ENCODE measurements at places on chromosomes 1 and 21.

- DNase-seq, result no peak
These were observed 26.3 kb upstream of the GRHL3 start for GRCh38 chr1:24292887-24293286.

DNA sequence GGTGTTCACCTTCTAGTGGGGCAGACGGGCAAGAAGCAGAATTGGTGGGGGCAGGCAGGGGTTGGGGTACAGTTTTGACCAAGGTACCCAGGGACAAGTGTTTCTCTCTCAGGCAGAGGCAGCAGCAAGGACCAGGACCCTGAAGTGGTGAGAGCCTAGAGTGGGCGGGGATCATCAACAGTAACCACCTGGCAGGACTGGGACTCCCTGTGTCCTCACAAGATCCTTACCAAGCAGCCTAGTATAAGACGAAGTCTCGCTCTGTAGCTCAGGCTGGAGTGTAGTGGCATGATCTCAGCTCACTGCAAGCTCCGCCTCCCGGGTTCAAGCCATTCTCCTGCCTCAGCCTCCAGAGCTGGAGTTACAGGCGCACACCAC lies 3.2 kb upstream of the NADK start:
- no peak for DNase-seq

GRCh38 chr21:20045197-20045596 lies 953.0 kb upstream of the NCAM2 start:
- no peak for DNase-seq

- DNase-seq, result no peak
These were observed 31.4 kb downstream of the LY9 start for GRCh38 chr1:160827418-160827817.

DNA sequence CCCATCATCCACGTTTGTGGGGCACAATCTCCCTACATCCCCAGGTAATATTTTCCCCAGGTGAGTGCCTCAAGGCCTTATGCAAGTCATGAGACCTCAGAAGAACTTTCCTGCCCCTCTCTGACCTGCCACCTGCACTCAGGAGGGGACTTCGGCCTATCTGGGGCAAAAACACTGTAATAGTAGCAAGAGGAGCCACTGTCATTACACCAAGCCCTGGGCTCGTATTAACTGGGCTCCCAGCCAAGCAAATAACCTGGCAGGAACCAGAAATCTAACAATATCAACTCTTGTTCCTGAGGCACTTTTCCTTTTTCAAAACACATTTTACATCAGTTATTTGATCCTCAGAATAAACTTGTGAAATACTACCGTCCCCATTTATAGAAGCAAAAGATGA lies 30.9 kb downstream of the LAMB3 start:
- DNase-seq, result no peak

DNA sequence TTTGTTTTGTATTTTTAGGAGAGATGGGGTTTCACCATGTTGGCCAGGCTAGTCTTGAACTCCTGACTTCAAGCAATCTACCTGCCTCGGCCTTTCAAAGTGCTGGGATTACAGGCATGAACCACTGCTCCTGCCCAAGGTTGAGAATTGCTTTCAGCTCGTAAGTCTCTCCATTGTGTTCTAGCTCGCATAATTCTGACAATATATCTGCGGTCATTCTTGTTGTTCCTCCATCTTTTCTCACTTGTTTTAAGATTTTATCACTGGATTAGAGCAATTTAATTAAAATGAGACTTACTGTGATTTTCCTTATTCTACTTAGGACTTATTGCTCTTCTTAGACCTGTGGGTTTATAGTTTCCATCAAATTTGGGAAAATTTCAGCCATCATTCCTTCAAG lies 102.9 kb downstream of the AHCTF1 start:
- no peak for DNase-seq

DNA sequence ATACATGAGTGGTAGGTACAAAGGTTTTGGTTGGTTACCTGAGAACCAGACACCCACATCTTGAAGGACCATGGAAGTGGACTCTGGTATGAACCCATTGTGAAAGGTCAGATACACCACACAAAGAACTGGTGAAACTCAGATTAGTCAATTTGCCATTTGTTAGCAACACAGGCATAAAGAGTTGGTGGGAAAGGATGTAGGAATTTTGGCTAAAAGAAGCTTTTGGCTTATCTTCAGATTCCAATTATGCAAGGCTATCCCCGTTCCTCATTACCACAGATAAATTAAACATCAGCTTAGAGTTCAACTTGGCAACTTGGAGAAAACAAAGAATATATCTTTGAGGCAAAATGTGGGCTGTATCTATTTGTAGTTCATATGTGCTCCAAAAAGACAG lies 87.0 kb upstream of the IRF2BP2 start:
- no peak for DNase-seq

GRCh38 chr1:216034506-216034905 lies 388.7 kb downstream of the USH2A start:
- no peak for DNase-seq

- no peak for DNase-seq
These were observed 8.0 kb upstream of the RGS13 start for GRCh38 chr1:192627901-192628300.

GRCh38 chr21:26918323-26919079 lies 48.4 kb downstream of the ADAMTS5 start:
- no peak for DNase-seq
